Activated naive CD4-positive, alpha-beta T cell treated with anti-CD3 and anti-CD28 coated beads, Interleukin-2, amount 10 ng/mL, durations not matched to agents 7 days and 5 days (primary cell): ENCODE measurements at places on chromosomes 13 and 19.

GRCh38 chr19:532561-533363, 1.2 kb downstream of the CDC34 start:
- H3K27me3 ChIP-seq: peaks cover 10% of the 10 kb centered on the region
- H3K27ac ChIP-seq: peak overlapping the region; percentile 93
- peak overlapping the region; percentile 91 for H3K4me3 ChIP-seq
- peaks cover 23% of the 10 kb centered on the region for H3K4me1 ChIP-seq
- DNase-seq: peak; percentile 66
- H3K36me3 ChIP-seq: peaks cover 4% of the 10 kb centered on the region

- no peak overlapping the region for H3K27ac ChIP-seq
- peaks cover 25% of the 10 kb centered on the region for H3K36me3 ChIP-seq
- H3K4me1 ChIP-seq: no peaks in the 10 kb centered on the region
- no peak for DNase-seq
- H3K4me3 ChIP-seq: no peak overlapping the region
- H3K27me3 ChIP-seq: no peaks in the 10 kb centered on the region
These were observed 16.1 kb downstream of the ADGRE1 start for GRCh38 chr19:6903446-6903845.

GRCh38 chr19:42121036-42121621, 11.1 kb downstream of the POU2F2 start:
- peak overlapping the region; percentile 86 for H3K27ac ChIP-seq
- no peaks in the 10 kb centered on the region for H3K27me3 ChIP-seq
- no peak for DNase-seq

DNA sequence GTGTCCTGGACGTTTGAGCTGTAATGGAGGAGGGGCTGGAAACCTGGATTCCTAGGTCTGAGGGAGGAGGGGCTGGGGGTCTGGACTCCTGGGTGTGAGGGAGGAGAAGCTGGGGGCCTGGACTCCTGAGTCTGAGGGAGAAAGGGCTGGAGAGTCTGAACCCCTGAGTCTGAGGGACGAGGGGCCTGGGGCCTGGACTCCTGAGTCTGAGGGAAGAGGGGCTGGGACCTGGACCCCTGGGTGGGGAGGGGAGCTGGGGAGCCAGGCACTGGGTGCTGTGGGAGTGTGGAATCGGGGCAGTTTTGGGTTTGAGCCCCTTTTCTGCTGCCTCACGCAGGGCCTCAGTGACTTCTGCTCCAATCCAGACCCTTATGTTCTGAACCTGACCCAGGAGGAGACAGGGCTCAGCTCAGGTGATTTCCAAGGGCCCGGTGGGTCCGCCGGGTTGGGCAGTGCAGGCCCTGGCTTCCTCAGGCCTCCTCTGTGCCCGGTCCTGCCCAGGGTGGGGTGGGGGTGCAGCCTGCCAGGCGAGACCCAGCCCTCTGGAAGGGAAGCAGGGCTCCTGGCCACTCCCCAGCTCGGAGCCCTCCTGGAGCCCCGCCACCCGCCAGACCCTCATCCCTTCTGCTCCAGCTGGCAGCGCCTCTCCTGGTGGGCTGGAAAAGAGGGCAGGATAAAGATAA, 14.4 kb downstream of the TTYH1 start:
- DNase-seq: peak; percentile 20
- H3K4me1 ChIP-seq: peaks cover 8% of the 10 kb centered on the region
- no peak overlapping the region for H3K4me3 ChIP-seq

DNA sequence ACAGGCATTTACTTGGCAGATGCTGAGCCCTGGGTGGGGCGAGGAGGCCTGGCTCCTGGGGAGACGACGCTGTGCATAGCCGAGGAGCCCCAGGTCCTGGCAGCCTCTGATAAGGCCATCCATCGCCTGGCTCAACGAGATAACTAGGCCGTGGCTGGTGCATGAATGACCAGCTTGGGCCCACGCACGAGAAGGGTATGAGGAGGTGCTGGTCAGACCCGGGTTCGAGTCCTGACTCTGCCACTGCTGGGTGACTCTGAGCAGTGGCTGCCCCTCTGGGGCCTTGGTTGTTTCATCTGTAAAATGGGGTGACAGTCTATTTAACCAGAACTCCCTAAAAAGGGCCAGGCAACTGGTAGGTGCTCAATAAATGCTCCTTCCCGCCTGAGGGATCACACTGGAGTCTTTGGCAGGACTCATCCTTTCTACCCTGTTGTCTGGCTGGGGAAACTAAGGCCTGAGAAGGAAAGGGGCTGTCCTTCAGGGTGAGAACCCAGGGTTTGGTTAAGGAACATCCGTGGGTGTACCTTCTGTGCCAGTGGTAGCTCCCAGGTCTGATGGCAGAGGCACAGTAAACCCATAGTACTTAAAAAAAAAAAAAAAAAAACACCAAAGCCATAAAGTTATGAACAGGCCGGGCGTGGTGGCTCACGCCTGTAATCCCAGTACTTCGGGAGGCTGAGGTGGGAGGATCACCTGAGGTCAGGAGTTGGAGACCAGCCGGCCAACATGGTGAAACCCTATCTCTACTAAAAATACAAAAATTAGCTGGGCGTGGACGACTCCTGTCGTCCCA, 8.1 kb upstream of the ARRDC2 start:
- H3K27me3 ChIP-seq: peaks cover 16% of the 10 kb centered on the region
- peaks cover 8% of the 10 kb centered on the region for H3K36me3 ChIP-seq
- H3K27ac ChIP-seq: peak overlapping the region; percentile 97
- H3K4me3 ChIP-seq: peak overlapping the region; percentile 74

- no peak overlapping the region for H3K4me3 ChIP-seq
- H3K36me3 ChIP-seq: no peaks in the 10 kb centered on the region
- no peak for DNase-seq
- no peaks in the 10 kb centered on the region for H3K4me1 ChIP-seq
These were observed 220.4 kb upstream of the HTR2A start for GRCh38 chr13:47117268-47117667.

DNA sequence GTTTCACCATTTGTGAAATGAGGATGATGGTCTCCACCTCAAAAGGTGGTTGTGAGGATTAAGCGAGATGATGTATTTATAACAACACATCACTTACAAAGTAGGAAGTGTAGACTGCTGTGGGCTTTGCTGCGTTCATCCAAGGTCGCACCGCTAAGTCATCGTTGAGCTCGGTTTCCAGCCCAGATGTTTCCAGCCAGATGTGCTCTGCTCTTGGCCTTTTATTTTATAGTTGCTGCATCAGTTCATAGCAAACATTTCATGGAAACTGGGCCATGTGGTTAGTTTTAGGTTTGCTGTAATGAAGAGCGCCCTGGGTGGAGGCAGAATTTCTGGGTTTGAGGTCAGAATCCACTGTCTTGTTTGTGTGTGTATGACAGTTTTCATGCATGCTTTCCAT, 76.5 kb upstream of the RNF113B start:
- H3K4me3 ChIP-seq: no peak overlapping the region
- H3K4me1 ChIP-seq: no peaks in the 10 kb centered on the region
- H3K36me3 ChIP-seq: no peaks in the 10 kb centered on the region
- H3K27ac ChIP-seq: no peak overlapping the region
- DNase-seq: no peak
- no peaks in the 10 kb centered on the region for H3K27me3 ChIP-seq

GRCh38 chr19:57355916-57356315, 4.8 kb downstream of the ZNF304 start:
- H3K27me3 ChIP-seq: no peaks in the 10 kb centered on the region
- H3K4me1 ChIP-seq: peaks cover 28% of the 10 kb centered on the region
- peak overlapping the region; percentile 14 for H3K27ac ChIP-seq
- DNase-seq: no peak
- H3K36me3 ChIP-seq: peaks cover 86% of the 10 kb centered on the region

DNA sequence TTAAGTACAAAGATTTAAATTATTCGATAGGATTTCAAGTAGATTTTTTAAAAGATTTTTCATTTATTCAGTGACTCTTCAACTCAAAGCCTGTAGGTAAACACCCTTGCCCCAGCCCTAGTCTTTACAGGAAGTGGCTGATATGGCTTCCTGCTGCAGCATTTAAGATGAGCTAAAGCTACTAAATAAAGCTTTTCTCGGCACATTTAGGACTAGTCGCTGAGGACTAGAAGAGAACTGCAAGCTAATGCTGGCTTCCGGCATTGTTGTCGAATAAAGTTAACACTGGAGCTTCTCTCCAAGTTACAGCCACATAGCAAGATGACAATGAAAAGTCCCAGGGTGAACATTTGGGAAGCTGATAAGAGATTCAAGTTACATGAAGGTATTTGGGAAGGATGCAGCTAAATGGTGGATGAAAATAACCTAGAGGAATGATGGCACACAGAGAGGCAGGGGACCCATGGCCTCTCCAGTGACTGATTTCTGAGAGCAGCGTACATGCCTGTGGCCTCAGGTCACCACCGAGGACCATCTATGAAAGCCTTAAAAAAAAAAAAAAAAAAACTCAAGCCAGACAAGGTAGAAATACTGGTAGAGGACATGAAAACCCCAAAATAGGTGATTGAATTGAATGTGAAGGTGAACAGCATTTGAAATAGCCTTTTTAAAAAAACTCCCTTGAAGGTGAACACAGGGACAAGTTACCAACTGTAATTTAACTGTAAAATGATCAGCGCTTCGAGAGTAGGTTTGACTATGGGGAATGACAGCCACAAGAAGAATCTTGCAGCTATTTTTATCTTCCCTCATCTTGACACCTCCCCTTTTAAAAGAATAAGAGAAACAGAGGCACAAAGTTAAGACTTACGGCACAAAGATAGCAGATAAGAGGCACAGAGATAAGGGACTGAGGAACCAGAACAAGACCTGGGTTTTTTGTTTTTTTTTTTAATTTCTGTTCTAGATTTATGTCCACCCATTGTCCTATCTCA, 155.4 kb downstream of the DCT start:
- DNase-seq: peak; percentile 66
- peaks cover 71% of the 10 kb centered on the region for H3K4me1 ChIP-seq
- H3K27me3 ChIP-seq: peaks cover 4% of the 10 kb centered on the region
- peak overlapping the region; percentile 100 for H3K27ac ChIP-seq
- peaks cover 38% of the 10 kb centered on the region for H3K36me3 ChIP-seq

- H3K4me3 ChIP-seq: peak overlapping the region; percentile 31
- H3K27ac ChIP-seq: no peak overlapping the region
- peaks cover 64% of the 10 kb centered on the region for H3K27me3 ChIP-seq
- H3K36me3 ChIP-seq: peaks cover 4% of the 10 kb centered on the region
- DNase-seq: no peak
These were observed 1.2 kb downstream of the CBARP start for GRCh38 chr19:1236576-1236975.

DNA sequence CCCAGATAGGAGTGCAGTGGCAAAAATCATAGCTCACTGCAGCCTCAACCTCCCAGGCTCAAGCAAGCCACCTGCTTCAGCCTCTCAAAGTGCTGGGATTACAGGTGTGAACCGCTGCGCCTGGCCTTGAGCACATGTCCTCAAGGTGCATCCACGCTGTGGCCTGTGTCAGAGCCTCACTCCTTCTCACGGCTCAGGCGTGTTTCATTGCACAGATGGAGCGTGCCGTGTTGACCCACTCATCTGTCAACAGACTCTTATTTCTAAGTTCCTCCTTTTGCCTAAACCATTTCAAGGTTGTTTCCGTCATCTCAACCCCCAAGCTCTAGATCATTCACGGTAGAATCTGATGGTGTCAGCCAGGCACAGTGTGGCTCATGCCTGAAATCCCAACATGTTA, 28.2 kb downstream of the ATP8B3 start:
- no peaks in the 10 kb centered on the region for H3K4me1 ChIP-seq
- no peak overlapping the region for H3K4me3 ChIP-seq
- H3K27me3 ChIP-seq: peaks cover 91% of the 10 kb centered on the region
- no peak overlapping the region for H3K27ac ChIP-seq

DNA sequence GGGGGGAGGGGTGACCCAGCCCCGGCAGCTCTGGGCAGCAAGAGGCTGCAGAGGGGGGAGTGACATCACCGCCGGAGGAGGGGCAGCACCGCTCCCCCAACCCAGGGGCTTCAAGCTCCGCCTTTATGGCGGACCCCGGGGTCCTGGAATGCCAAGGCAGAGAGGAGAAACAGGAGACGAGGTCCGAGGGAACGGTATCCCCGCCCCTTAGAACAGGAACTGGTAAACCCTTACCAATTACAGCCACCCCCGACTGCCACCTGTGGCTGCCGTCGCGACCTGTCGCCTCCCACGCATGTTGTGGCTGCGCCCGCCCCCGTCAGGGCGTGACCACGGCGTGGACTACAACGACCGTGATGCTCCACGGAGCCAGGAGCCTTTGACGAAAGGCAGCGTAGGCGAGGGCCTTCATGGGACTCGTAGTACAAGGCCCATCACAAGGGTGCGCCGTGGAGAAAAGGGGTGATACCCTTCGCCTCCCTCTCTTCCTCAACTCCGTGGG, 4.1 kb upstream of the KCNC3 start:
- H3K27me3 ChIP-seq: peaks cover 63% of the 10 kb centered on the region
- peak; percentile 94 for DNase-seq

DNA sequence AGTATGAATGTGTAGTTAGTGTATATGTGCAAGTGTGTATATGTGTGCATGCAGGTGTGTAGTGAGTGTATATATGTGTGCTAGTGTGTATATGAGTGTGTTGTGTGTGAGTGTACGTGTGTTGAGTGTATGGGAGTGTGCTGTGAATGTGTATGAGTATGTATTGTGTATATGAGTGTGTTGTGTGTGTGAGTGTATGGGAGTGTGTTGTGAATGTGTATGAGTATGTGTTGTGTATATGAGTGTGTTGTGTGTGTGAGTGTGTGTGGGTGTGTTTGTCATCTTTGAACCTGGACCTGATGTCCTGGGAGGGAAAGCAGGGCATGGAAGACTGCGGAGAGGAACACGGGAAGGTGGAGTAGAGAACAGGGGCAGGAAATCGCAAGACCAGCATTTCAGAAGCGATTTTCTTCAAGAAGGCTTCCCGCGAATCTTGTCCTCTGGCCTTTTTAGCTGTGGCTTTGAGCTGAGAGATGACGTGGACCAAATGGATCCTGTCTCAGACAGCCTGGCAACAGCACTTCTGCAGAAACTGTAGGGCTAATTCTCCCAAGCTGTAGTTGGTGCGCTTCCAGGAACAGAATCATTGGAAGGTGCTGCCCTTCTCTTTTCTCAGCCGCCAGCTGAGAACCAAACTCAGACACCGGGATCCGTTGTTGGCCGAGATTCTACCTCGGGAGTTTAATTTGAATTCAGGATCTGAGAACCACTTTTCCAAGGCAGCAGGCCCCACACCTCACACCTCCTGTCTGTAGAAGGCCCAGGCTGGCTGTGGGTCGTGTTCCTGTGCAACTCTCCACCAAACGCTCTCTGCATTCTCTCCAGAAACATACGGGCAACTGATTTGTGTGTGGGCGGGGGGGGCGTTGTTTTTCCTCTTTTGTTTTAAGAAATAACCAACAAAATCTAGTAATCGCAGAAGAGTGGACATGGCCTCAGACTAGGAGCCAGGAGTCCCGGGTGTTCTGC, 94.7 kb upstream of the RAP2A start:
- peaks cover 5% of the 10 kb centered on the region for H3K4me1 ChIP-seq
- no peak overlapping the region for H3K4me3 ChIP-seq
- no peaks in the 10 kb centered on the region for H3K36me3 ChIP-seq
- H3K27ac ChIP-seq: no peak overlapping the region

GRCh38 chr13:31367410-31367809, 167.6 kb downstream of the B3GLCT start:
- H3K27ac ChIP-seq: no peak overlapping the region
- no peak overlapping the region for H3K4me3 ChIP-seq
- DNase-seq: no peak
- H3K27me3 ChIP-seq: no peaks in the 10 kb centered on the region

- H3K27me3 ChIP-seq: no peaks in the 10 kb centered on the region
- DNase-seq: no peak
- H3K27ac ChIP-seq: no peak overlapping the region
These were observed 357.4 kb downstream of the TDRD3 start for GRCh38 chr13:60754211-60755090.

- peaks cover 58% of the 10 kb centered on the region for H3K4me1 ChIP-seq
- peak; percentile 85 for DNase-seq
- peaks cover 14% of the 10 kb centered on the region for H3K36me3 ChIP-seq
- H3K27ac ChIP-seq: peak overlapping the region; percentile 88
- H3K4me3 ChIP-seq: peak overlapping the region; percentile 74
- H3K27me3 ChIP-seq: peaks cover 36% of the 10 kb centered on the region
These were observed 843 bp downstream of the ANO8 start for GRCh38 chr19:17333611-17334413.
